Skeletal muscle cell (primary cell): ENCODE measurements at places on chromosomes 7 and 10.

DNA sequence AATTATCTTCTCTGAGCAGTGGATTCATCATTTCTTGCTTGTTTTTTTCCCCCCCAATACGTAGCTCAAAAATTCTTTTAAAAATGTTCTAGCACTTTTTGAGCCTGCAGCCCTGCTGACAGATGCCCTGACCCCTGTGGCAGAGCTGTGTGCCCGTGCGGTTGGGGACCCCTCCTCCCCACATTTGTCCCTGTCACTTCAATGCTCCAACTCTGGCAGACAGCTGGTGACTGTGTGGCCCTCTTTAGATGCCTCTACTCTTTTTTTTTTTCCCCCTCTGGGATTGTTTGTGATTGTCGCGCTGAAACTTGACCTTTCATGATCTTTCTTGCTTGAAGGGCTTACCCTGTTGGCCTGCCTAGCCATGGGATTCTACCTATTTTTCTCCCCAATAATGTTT, 214.1 kb downstream of the TMEM178B start:
- DNase-seq, result no peak

- DNase-seq, result peak; percentile 76
Measured at GRCh38 chr10:74011770-74012169, 13.9 kb downstream of the VCL start.

DNA sequence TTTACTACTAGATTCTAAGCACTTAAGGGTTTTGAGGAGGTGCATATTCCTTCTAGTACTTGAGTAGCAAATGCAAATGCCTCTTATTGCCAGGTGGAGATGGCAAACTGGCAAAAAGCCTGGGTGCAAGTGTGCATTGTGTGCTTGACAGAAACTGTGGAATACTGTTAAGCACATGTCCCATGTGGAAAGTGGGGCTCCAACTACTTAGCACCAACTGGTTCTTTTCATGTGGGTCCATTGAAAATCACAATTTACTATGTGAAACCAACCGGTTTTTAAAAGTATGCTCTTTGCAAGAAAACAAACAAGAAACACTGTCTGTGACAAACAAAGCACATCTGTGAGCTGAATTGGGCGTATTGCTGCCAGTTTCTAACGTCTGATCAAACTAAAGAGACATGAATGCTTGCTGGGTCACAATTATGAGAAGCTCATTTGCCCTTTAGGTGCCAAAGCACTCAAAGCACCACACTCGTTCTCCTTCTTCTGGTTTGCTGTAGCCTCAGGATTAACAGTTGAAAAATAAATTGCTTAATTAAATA, 197.4 kb downstream of the SEMA3E start:
- no peak for DNase-seq

- no peak for DNase-seq
Measured at GRCh38 chr10:70715853-70716795, 43.8 kb downstream of the ADAMTS14 start.

DNA sequence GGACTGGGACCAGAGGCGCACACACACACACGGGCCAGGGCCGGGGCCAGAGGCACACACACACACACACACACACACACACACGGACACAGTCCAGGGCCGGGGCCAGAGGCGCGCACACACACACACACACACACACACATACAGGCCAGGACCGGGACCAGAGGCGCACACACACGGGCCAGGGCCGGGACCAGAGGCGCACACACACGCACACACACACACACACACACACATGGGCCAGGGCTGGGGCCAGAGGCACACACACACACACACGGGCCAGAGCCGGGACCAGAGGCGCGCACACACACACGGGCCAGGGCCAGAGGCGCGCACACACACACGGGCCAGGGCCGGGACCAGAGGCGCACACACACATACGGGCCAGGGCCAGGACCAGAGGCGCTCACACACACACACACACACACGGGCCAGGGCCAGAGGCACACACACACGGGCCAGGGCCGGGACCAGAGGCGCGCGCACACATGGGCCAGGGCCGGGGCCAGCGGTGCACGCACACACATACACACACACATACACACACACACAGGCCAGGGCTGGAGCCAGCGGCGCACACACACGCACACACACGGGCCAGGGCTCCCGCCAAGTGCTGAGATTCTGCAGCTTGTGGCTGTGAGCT, 268.8 kb downstream of the ELFN1 start:
- DNase-seq, result no peak

DNA sequence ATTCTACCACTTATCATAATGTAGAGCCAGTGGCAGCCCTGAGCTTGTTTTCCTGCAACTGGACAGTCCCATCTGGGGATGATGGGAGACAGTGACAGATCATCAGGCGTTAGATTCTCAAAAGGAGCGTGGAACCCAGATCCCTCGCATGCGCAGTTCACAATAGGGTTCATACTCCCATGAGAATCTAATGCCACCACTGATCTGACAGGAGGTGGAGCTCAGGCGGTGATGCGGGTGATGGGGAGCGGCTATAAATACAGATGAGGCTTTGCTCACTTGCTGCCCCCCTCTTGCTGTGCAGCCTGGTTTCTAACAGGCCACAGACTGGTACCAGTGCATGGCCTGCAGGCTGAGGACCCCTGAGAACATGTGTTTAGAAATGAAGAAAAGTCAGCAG, 260.1 kb downstream of the CAMK1D start:
- no peak for DNase-seq

DNA sequence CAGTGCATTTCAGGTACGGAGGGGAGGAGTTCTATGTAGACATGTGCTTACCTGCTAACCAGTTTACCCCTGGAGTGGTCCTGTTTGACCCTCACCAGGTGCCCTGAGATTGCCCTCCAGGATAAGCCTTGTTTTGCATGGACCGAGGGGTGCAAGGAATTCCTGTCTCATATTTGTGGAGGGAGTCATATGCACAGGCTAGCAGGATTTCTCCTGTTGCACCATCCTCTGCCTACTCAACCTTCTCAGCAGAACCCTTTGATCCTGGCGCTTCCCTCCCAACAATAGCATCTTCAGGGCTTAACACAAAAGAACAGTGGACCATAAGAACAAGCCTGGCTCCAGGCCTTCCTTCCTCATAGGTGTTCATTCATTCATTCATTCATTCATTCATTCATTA, 7.2 kb downstream of the TRPV6 start:
- DNase-seq, result no peak

DNA sequence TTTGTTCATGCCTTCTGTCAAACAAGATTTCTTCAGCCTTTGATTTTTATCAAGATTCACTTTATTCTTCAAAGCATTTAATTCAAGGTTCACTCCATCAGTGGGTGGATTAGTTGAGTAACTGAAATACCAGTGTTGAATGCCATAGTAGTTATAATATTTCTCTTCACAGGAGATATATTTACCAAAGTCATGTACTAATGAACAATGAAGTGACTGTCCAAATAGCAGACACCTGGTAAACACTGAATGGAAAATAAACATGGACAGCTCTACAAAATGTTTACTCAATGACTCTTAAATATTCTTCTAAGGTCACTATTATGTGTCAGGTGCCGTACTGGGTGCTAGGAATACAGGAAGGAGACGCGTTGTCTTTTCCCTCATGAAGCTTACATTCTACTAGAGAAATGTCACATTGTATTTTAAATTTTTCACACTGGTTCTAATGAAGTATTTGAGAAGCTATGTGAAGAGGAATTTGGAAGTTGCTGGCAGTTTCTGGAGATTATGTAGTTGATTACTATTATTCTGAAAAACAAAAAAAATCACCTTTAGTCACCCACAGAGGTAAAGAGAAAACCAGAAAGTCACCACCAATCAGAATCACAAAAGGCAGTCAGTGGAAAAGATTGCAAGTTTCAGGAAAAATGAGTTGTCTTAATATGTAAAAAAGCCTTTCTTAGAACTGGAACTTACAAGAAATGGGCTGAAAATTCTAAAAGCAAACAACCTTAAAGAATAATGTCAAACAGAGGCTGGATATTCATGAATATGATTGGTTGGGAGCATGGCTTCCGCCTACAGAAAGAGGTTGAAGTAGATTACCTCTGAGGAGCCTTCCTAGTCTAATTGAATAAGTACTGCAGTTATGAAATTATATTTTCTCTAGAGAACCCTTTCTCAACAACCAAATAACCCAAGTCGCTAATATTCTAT, 84.5 kb downstream of the RTKN2 start:
- DNase-seq, result no peak

GRCh38 chr7:144437370-144438191, 34.1 kb upstream of the NOBOX start:
- peak; percentile 19 for DNase-seq

GRCh38 chr7:100389437-100390088, 16.3 kb downstream of the PILRA start:
- no peak for DNase-seq

DNA sequence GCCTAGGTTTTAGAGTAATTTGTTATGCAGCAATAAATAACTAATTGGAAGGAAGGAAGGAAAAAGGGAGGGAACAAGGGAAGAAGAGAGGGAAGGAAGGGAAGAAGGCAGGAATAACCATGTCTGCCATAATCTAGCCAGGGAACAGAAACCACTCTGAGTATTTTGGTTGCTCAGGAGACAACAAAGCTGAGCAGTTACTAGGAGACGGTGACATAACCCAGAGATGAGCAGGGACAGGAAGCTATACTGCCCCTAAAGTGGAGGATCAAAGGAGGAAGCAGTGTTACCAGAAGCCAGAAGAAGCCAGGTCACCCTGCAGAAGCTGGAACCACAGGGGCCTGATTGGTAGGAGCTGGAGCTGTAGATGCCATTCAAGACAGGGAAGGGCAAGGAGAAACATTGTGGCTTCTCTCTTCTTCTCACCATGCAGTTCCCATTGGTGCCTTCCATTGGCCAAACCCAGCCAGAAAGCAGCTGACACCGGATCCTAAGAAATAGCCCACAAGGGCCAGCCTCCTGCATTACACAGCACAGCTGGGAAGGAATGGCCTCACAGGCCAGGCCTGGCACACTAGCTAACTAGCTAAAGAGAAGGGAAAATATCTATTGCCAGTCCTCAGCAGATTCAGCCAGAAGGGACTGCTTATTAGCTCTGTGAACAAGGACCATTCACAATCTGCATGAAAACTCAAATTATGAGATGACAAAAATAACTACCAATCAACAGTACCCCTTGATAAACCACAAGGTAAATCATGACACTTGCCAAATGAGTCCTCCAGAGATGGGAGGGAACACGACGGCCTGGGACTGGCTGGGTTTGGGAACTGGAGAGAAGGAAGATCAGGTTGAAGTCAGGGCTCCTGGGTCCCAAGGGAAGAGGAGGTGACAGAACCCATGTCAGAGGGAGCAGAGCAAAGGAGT, 184.5 kb upstream of the NFE2L3 start:
- DNase-seq, result no peak

DNA sequence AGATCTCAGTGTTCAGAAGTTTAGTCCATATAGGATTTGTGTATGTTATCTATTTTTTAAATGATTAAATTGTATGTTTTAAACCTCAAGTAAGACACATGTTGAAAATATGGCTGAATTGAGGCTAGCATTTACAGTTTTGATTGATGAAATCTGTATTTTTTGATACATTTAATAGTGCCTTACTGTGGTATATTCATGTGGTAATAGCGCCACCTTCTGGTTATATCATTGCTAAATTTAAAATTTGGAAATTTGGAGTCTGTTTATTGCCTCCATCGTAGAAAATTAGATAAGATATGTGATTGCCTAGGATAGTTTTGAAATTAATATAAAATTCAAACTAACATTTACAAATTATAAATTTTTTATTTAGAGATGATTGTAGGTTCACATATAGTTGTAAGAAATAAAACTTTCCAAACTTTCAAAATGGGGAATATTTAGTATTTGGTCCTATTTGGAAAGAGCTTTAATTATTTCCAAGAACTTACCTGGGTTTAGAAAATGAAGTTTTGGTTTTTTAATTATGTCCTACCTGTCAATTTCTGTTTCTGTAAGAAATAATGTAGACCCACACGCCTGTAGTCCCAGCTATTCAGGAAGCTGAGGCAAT, 19.1 kb upstream of the ARMS2 start:
- no peak for DNase-seq

- DNase-seq, result no peak
Measured at GRCh38 chr10:101781984-101782810, 1.0 kb downstream of the NPM3 start.

DNA sequence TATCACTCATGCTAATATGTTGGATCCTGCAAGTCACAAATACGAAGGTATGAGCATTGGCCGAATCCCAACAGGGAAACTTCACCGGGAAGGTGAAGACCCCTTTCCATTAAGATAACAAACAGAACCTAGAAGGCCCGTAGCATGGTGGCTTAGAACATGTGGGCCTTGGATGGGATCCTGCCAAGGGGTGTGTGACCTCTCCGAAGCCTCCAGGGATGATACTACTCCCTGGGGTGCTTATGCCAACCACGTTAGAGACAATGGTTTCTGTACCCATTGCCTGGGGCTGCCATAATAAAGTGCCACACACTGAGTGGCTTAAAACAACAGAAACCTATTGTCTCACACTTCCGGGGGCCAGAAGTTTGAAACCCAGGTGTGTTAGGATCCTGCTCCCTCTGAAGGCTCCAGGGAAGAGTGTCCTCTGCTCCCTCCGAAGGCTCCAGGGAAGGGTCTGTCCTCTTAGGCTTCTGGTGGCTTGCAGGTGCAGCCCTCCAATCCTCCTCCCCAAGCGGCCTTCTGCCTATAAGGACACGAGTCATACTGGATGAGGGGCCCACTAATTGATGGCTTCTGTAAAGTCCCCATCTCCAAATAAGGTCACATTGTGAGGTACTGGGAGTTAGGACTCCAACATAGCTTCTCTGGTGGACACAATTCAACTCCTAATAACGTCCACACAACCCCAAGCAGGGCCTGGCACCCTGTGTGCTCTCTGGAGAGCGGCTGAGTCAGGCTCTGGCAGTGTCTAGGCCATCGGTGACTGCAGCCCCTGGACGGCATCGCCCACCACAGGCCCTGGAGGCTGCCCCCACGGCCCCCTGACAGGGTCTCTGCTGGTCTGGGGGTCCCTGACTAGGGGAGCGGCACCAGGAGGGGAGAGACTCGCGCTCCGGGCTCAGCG, 992 bp upstream of the MGMT start:
- DNase-seq, result no peak

- no peak for DNase-seq
Measured at GRCh38 chr10:128028508-128029289, 97.5 kb downstream of the MKI67 start.

GRCh38 chr7:93097388-93097787, 20.4 kb downstream of the SAMD9 start:
- no peak for DNase-seq

DNA sequence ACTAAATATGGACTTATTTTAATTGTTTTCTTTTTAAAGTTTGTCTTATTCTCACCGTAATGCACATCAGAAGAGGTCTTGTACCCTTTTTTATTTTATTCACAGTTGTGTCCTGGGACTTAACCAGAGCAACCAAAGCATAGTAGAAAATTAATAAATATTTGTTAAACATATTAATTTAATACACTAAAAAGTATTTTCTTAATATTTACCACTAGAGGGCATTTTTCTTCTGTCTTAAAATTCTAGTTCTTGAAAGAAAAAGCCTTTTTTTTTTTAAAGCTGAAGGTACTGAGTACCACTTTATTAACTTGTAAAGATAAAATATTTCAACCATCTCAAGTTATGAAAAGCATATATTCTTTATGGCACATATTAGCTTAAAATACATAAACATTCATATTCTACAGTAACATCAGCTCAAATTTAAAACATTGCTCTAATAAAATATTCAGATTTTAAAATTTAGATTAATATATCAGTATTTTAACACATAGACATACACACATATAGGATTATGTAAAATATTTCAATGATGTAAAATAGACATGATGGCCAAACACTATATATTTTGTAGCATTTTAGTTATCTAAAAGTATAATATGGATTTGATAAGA, 260.4 kb downstream of the SEMA3A start:
- DNase-seq, result no peak
